ENCODE measurements at places on chromosomes 5 and 9.

DNA sequence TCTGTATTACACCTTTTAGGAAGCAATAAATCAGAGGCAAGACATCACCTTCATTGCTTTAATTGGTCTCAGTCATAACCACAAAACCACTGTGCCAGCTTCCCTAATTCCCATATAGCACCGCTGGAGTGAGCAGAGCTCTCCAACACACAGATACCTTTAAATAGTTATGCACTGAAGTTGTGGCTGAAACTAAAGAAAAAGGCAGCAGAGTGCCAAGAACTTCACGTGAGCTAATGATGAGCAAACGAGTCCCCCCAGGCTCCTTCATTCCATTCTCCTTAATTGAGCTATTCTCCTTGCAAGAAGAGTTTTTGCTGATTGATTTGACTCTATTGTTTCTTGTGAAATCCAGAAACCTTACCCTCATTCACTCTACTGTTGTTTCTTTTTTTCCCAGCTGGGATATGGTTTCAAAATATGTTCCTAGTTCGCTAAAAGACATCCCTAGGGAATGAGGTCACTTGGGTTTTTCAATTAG, 501.5 kb downstream of the SPATA31D1 start:
- DNase-seq: no peak

GRCh38 chr5:69329905-69330489, 2.6 kb downstream of the CCDC125 start:
- no peak for DNase-seq

DNA sequence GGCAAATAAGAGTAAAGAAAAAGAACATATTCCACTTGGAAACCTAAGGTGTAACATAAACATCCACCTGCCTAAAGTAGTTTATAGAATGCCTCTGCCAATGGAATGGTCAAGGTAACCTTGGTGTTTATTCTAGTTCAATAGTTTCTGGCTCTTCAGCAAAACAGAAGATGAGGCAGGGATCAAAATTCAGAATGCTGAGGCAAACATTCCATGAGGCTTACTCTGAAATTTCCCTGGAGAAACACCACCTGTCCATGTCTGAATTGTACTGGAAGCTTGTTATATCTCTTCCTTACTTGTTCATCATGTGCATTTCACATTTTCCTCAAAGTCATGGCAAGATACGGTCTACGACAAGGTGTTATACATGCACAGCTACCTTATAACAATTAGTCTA, 1862.4 kb upstream of the ACO1 start:
- DNase-seq: no peak

DNA sequence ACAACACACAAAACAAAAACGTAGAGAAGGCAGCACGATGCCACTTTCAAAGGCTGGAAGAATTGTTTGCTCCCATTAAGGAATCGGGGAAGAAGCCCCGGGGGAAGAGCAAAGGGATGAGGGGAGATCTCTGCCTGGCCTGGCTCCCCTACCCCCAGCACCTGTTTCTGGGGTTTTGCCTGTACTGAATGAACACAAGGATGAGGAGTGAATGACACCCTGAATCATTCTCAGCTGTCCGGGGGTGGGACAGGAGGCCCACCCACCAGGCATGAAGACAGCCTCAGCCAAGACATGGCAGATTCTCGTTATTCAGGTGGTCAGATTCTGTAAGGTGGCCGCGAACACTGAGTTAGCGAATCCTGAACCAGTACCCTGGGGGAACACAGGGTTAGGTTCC, 7.5 kb downstream of the TBC1D9B start:
- DNase-seq: no peak

- no peak for DNase-seq
Measured at GRCh38 chr5:124869426-124870033, 123.1 kb upstream of the ZNF608 start.
